ENCODE measurements at places on chromosomes 2 and 18. TPM values are rescaled to one million over a fixed set of nuclear protein-coding genes. Genes with fewer than 3 reads are reported as not detected.

ASIC4 gene
- 0.41 TPM for total RNA-seq

MRO gene
- 1.1 TPM for total RNA-seq

NYAP2 gene
- total RNA-seq, result 0.14 TPM

BMP10 gene
- not detected for total RNA-seq

NUP35 gene
- total RNA-seq, result 29.6 TPM

ASXL3 gene
- 2.2 TPM for total RNA-seq

KCNG3 gene
- total RNA-seq, result not detected

ATP6V1B1 gene
- total RNA-seq, result 1.4 TPM

ST6GAL2 gene
- 71.1 TPM for total RNA-seq

USP40 gene
- total RNA-seq, result 23.3 TPM

- peak overlapping the region; percentile 98 for H3K27ac ChIP-seq
- peaks cover 27% of the 10 kb centered on the region for H3K4me1 ChIP-seq
- DNase-seq, result no peak
Observed at GRCh38 chr2:138500592-138501424, 762 bp upstream of the SPOPL start.

- H3K27ac ChIP-seq, result no peak overlapping the region
- DNase-seq, result no peak
- H3K4me1 ChIP-seq, result no peaks in the 10 kb centered on the region
- no peak overlapping the region for H3K4me3 ChIP-seq
Observed at GRCh38 chr2:162581959-162582798, 238.2 kb downstream of the GCA start.

GRCh38 chr2:241017228-241017940 is 19.0 kb downstream of the SNED1 start:
- DNase-seq, result no peak
- no peaks in the 10 kb centered on the region for H3K4me1 ChIP-seq
- no peak overlapping the region for H3K27ac ChIP-seq
- no peaks in the 10 kb centered on the region for H3K27me3 ChIP-seq
- H3K36me3 ChIP-seq, result peaks cover 15% of the 10 kb centered on the region

GRCh38 chr18:48928787-48929186 is 22.0 kb downstream of the SMAD7 start:
- no peaks in the 10 kb centered on the region for H3K27me3 ChIP-seq
- H3K4me1 ChIP-seq, result peaks cover 94% of the 10 kb centered on the region
- H3K4me3 ChIP-seq, result peak overlapping the region; percentile 51
- H3K27ac ChIP-seq, result peak overlapping the region; percentile 87

- H3K36me3 ChIP-seq, result peaks cover 3% of the 10 kb centered on the region
- H3K27ac ChIP-seq, result peak overlapping the region; percentile 79
- DNase-seq, result no peak
- peak overlapping the region; percentile 86 for H3K4me3 ChIP-seq
Observed at GRCh38 chr2:61016392-61017002, 1.0 kb upstream of the PEX13 start.

- DNase-seq, result no peak
- no peaks in the 10 kb centered on the region for H3K36me3 ChIP-seq
- H3K4me3 ChIP-seq, result peak overlapping the region; percentile 84
- H3K4me1 ChIP-seq, result peaks cover 17% of the 10 kb centered on the region
- no peaks in the 10 kb centered on the region for H3K27me3 ChIP-seq
Observed at GRCh38 chr2:190882856-190883582, 2.4 kb downstream of the GLS start.

GRCh38 chr2:41871080-41871479 is 176.7 kb upstream of the PKDCC start:
- H3K27me3 ChIP-seq, result no peaks in the 10 kb centered on the region
- H3K27ac ChIP-seq, result no peak overlapping the region
- no peaks in the 10 kb centered on the region for H3K36me3 ChIP-seq

GRCh38 chr18:74896390-74896991 is 298.8 kb downstream of the ZNF407 start:
- no peaks in the 10 kb centered on the region for H3K36me3 ChIP-seq
- no peak overlapping the region for H3K4me3 ChIP-seq
- DNase-seq, result no peak
- H3K27me3 ChIP-seq, result no peaks in the 10 kb centered on the region
- H3K27ac ChIP-seq, result no peak overlapping the region

- no peak overlapping the region for H3K27ac ChIP-seq
- H3K27me3 ChIP-seq, result no peaks in the 10 kb centered on the region
- H3K36me3 ChIP-seq, result no peaks in the 10 kb centered on the region
- peaks cover 5% of the 10 kb centered on the region for H3K4me1 ChIP-seq
Observed at GRCh38 chr2:186569897-186570296, 20.0 kb upstream of the ITGAV start.

DNA sequence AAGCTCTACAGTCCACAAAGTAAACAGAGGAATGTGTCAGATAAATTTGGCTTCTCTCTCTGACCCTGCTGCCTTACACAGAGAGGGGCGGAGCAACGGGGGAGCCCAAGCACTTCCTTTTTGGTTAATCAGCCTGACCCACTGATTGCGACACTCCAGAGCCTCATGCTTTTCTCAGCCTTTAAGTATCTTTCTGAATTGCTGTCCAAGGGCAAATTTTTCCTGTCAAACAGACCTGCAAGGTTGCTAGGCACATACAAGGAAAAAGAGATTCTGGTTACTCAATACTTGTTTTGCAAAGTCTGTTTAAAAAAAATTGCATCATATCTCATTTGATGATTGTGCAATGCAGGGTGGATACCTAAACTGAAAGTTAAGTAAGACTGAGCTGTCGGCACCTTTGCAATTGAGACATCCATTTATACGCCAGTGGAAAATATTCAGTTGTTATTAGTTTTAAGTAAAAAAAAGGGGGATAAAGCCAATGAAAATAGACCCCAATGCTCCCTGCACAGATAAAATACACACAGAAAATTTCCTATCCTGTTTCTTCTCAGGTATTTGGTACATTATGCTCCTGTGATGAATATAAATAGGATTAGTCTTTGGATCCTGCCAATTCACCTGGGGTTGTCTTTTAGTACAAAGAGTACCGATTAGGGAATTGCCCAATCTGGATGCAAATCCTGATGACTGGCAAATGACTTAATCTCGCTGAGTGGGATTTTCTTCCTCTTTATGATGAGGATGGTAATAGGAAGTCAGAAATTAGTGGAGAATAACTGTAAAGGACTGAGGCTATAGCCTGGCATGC is 260.2 kb upstream of the TRIB2 start:
- H3K4me3 ChIP-seq, result peak overlapping the region; percentile 53
- peaks cover 29% of the 10 kb centered on the region for H3K4me1 ChIP-seq
- H3K27ac ChIP-seq, result peak overlapping the region; percentile 1
- DNase-seq, result peak; percentile 79
- no peaks in the 10 kb centered on the region for H3K36me3 ChIP-seq
- no peaks in the 10 kb centered on the region for H3K27me3 ChIP-seq

DNA sequence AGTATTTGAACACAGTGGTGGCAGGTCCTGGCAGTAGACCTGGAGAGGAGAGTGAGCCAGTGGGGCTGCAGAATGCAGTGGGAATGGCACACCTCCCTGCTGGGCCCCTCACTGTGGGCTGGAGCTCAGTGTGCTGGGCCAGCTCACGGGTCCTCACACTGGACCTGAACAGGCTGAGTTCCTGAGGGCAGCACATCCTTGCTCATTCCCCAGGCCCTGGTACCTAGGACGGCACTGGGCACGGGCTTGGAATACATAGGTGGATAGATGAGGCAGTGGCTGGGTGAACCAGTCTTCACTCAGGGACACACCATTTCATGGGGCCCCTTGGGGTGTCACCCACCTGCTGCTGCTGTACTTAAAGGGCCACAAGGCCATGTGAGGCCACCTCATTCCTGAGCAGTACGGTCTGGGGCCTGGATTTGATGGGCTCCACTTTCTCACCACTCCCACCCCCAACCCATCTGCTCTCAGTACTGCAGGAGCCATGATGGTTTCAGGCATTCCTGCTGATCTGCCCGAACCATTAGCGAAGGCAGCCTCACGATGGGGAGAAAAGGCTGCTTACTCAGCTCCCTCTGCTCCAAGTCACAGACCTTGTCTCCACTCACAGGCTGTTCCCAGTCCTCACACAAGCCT is 4.2 kb downstream of the TMEM177 start:
- no peaks in the 10 kb centered on the region for H3K27me3 ChIP-seq
- H3K4me1 ChIP-seq, result peaks cover 5% of the 10 kb centered on the region
- DNase-seq, result no peak
- no peaks in the 10 kb centered on the region for H3K36me3 ChIP-seq

GRCh38 chr2:144331674-144332355 is 188.1 kb downstream of the ZEB2 start:
- H3K27ac ChIP-seq, result peak overlapping the region; percentile 66
- no peaks in the 10 kb centered on the region for H3K27me3 ChIP-seq
- H3K4me3 ChIP-seq, result peak overlapping the region; percentile 74
- H3K4me1 ChIP-seq, result peaks cover 12% of the 10 kb centered on the region
- no peaks in the 10 kb centered on the region for H3K36me3 ChIP-seq

- H3K4me3 ChIP-seq, result no peak overlapping the region
- H3K27ac ChIP-seq, result no peak overlapping the region
- DNase-seq, result no peak
- H3K36me3 ChIP-seq, result no peaks in the 10 kb centered on the region
Observed at GRCh38 chr18:74331404-74331803, 15.8 kb downstream of the C18orf63 start.

- H3K27me3 ChIP-seq, result no peaks in the 10 kb centered on the region
- H3K4me1 ChIP-seq, result no peaks in the 10 kb centered on the region
- no peak overlapping the region for H3K27ac ChIP-seq
- no peaks in the 10 kb centered on the region for H3K36me3 ChIP-seq
- DNase-seq, result no peak
- H3K4me3 ChIP-seq, result no peak overlapping the region
Observed at GRCh38 chr2:121129692-121130091, 155.3 kb downstream of the TFCP2L1 start.

DNA sequence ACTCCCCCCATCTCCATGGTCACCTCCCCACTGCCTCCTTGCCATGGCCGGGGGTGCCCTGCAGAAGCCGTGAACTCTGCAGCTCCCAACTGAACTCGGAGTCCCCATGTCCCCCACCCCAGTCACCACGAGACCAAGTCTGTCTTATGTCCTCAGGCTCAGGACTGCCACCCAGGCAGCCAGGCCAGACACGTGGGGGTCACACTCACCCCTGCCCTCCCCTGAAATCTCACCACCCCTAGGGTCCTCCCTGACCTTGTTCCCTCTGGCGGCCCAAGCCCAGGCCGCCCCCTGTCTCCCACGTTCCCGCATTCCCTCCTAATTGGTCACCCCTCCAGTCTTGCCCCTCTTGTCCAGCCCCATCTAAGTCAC is 11.0 kb downstream of the AQP12A start:
- H3K27ac ChIP-seq, result no peak overlapping the region
- H3K36me3 ChIP-seq, result no peaks in the 10 kb centered on the region
- no peaks in the 10 kb centered on the region for H3K4me1 ChIP-seq
- H3K4me3 ChIP-seq, result no peak overlapping the region
- no peak for DNase-seq
- no peaks in the 10 kb centered on the region for H3K27me3 ChIP-seq

GRCh38 chr2:227506456-227506855 is 34.5 kb downstream of the AGFG1 start:
- no peaks in the 10 kb centered on the region for H3K27me3 ChIP-seq
- H3K4me3 ChIP-seq, result no peak overlapping the region
- H3K4me1 ChIP-seq, result peaks cover 74% of the 10 kb centered on the region
- H3K36me3 ChIP-seq, result no peaks in the 10 kb centered on the region

DNA sequence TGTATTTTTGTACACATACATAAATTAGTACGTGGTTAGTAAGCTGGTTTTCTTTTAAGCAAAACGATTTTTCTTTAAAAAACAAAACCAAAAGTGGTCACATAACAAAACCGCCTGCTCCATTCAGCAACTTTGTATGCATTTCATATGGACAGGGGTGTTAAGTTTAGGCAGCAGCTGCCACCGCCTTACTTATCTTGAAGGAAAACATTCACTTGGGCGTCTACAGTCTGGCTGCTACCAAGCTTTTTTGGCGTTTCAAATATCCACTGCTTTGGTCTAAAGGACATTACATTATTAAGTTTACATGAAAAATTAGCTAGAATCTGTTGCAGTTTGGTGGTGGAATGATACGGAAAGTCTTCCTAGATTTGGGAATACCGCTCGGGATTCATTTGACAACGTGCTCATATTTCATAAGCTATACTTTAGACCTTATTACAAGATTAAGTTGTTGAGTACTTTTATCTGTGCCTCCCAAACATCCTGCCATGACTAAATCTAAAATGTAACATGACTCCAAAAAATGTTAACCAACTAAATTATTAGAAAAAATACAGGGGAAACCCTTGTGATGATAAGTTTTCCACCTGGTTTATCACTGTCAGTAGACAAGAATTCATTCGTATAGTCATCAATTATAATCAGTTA is 214.8 kb downstream of the NEDD4L start:
- H3K4me1 ChIP-seq, result no peaks in the 10 kb centered on the region
- no peak overlapping the region for H3K4me3 ChIP-seq
- H3K36me3 ChIP-seq, result no peaks in the 10 kb centered on the region
- H3K27ac ChIP-seq, result no peak overlapping the region
- no peak for DNase-seq

DNA sequence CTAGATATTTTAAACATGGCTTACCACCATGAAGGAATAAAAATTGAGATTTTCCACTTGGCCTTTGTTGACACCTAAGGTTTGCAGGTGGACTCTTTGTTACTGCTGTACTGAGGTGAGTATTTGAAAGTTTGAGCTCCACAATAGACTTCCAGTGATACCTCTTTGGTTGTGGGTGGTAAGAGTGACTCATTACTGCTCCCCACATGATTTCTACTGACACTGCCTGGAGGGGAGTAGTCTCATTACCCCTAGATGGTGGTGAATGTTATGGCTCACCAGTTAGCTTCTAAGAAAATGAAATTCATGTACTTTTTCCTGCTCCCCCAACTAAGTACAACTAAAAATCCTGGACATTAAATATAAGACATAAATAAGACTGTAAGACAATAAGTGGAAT is 1183.1 kb upstream of the TMEFF2 start:
- DNase-seq, result no peak
- no peaks in the 10 kb centered on the region for H3K4me1 ChIP-seq
- no peaks in the 10 kb centered on the region for H3K27me3 ChIP-seq
- H3K36me3 ChIP-seq, result no peaks in the 10 kb centered on the region

GRCh38 chr2:11903085-11903606 is 156.7 kb downstream of the LPIN1 start:
- no peak overlapping the region for H3K4me3 ChIP-seq
- no peaks in the 10 kb centered on the region for H3K4me1 ChIP-seq
- no peaks in the 10 kb centered on the region for H3K36me3 ChIP-seq
- no peak overlapping the region for H3K27ac ChIP-seq

- no peaks in the 10 kb centered on the region for H3K4me1 ChIP-seq
- H3K27me3 ChIP-seq, result no peaks in the 10 kb centered on the region
- no peaks in the 10 kb centered on the region for H3K36me3 ChIP-seq
- no peak overlapping the region for H3K4me3 ChIP-seq
Observed at GRCh38 chr2:221254299-221254698, 317.8 kb downstream of the EPHA4 start.

- no peaks in the 10 kb centered on the region for H3K27me3 ChIP-seq
- H3K36me3 ChIP-seq, result no peaks in the 10 kb centered on the region
- no peak overlapping the region for H3K4me3 ChIP-seq
- H3K4me1 ChIP-seq, result peaks cover 51% of the 10 kb centered on the region
- no peak for DNase-seq
Observed at GRCh38 chr2:238422940-238423339, 3.8 kb upstream of the ASB1 start.

DNA sequence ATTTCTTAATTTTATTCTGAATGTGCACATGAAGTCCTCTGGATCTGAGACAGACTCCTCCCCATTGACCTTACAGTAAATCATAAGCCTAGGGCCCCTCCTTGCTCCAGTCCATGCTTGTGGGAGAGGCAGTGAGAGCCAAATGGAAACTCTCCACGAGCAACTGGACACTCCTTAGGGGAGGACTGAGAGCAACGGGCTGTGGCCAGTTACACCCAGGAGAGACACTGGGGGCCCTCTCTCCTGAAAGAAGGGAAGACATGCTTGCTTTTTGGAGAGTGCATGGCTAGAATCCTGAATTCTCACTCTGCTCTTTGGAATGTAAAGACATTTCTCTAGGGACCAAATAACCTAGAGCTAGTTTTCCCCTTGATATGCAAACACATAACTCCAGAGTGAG is 49.0 kb upstream of the BIN1 start:
- no peaks in the 10 kb centered on the region for H3K4me1 ChIP-seq
- no peak overlapping the region for H3K4me3 ChIP-seq
- no peaks in the 10 kb centered on the region for H3K36me3 ChIP-seq
- no peak overlapping the region for H3K27ac ChIP-seq
